ENCODE measurements at places on chromosomes 12 and 14. TPM values are rescaled to one million over a fixed set of nuclear protein-coding genes. Genes with fewer than 3 reads are reported as not detected.

SLC25A47 gene
- total RNA-seq, result not detected

CNPY2 gene
- total RNA-seq, result 236 TPM

PLBD1 gene
- 98.1 TPM for total RNA-seq

AKAP5 gene
- 1.7 TPM for total RNA-seq

PLCZ1 gene
- not detected for total RNA-seq

CABP1 gene
- total RNA-seq, result 0.14 TPM

TROAP gene
- 38.5 TPM for total RNA-seq

RNASE7 gene
- total RNA-seq, result not detected

ARG2 gene
- 11.2 TPM for total RNA-seq

NTF3 gene
- not detected for total RNA-seq

PTPN6 gene
- 42.4 TPM for total RNA-seq

CCDC177 gene
- not detected for total RNA-seq

AKT1 gene
- 120 TPM for total RNA-seq

STXBP6 gene
- total RNA-seq, result 7.9 TPM

RECQL gene
- total RNA-seq, result 28.0 TPM

SLC2A14 gene
- not detected for total RNA-seq

PPP1R1A gene
- not detected for total RNA-seq

DTX3 gene
- 23.1 TPM for total RNA-seq

OTUB2 gene
- total RNA-seq, result 22.2 TPM

KCNC2 gene
- total RNA-seq, result not detected

KTN1 gene
- total RNA-seq, result 141 TPM

SERPINA10 gene
- not detected for total RNA-seq

RPS29 gene
- 1,051 TPM for total RNA-seq

PLEK2 gene
- total RNA-seq, result 34.8 TPM

DNAH10 gene
- 0.14 TPM for total RNA-seq

INHBE gene
- 0.38 TPM for total RNA-seq

SNAPC1 gene
- 10.0 TPM for total RNA-seq

SUSD6 gene
- total RNA-seq, result 45.5 TPM

USP44 gene
- 13.3 TPM for total RNA-seq

ZFHX2 gene
- 3.7 TPM for total RNA-seq

SMIM41 gene
- not detected for total RNA-seq

TTC9 gene
- 9.8 TPM for total RNA-seq

NRIP2 gene
- not detected for total RNA-seq

TSPAN19 gene
- not detected for total RNA-seq

TMEM132C gene
- not detected for total RNA-seq

SETD1B gene
- total RNA-seq, result 32.2 TPM

ADGRD1 gene
- total RNA-seq, result not detected

CMA1 gene
- not detected for total RNA-seq

PROX2 gene
- not detected for total RNA-seq

SOAT2 gene
- total RNA-seq, result not detected

RTL1 gene
- 0.12 TPM for total RNA-seq

HCAR1 gene
- total RNA-seq, result 5.9 TPM

WSCD2 gene
- total RNA-seq, result not detected

P2RX7 gene
- total RNA-seq, result not detected

AP1G2 gene
- 152 TPM for total RNA-seq

FBXO21 gene
- 57.5 TPM for total RNA-seq

SLC25A21 gene
- 1.4 TPM for total RNA-seq

TGFB3 gene
- 2.5 TPM for total RNA-seq

ZNF10 gene
- total RNA-seq, result 23.0 TPM

HOMEZ gene
- 22.6 TPM for total RNA-seq

MTA1 gene
- total RNA-seq, result 161 TPM

EPYC gene
- total RNA-seq, result not detected

CCDC175 gene
- not detected for total RNA-seq
